Stimulated activated naive CD4-positive, alpha-beta T cell treated with Interleukin-2 at 50 U/mL for 16 hours (primary cell): ENCODE measurements at places on chromosomes 4 and X.

GRCh38 chr4:172543249-172543648 lies 625.4 kb upstream of the GALNT7 start:
- no peak for DNase-seq

DNA sequence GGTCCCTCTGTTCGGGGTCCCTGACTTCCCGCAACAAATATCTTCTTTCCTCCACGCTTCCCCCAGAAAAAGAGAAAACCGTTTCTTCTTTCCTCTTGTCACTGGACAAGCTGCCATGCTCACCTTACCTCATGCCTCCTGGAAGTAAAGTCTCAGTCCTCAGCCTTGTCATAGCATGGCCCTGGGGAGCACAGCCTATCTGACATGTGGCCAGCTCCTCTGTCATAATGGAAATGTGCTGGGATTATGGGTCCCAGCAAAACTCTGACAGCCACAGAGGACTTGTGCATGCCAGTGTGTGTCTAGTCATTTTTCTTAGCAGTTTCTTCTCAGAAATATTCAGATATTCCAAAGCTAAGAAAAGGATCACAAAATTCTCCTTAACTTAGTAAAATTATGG lies 122.4 kb downstream of the AASDH start:
- no peak for DNase-seq

- no peak for DNase-seq
Measured at GRCh38 chr4:113539408-113539807, 222.1 kb downstream of the CAMK2D start.

- DNase-seq, result no peak
Measured at GRCh38 chrX:1099146-1099770, 113.2 kb downstream of the CRLF2 start.

DNA sequence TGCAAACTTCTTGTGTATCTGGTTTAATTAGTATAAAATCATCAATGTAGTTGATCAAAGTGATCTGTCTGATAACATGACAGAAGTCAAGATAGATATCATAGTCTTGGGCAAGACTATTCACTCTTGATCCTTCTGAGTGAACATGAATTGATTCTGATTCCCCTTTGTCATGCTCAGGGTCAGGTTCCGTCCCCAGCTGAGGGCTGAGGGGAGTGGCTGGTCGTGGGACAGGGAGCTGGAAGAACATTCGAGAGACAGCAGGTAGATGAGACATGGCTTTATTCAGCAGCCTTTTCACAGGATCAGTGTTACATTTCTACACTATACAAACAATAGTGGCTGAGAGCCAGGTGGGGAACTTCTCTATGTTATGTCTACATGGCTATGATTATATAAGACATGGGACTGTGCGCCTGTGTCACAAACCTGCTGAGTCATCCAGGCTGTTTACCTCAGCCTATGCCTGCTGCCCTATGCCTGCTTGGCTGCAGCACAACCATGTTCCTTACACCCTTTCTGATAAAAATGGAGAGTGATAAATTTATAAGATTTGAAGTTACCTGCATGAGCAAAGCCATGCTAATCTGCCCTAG lies 586.9 kb upstream of the NR3C2 start:
- DNase-seq, result no peak

- DNase-seq, result no peak
Measured at GRCh38 chr4:158906073-158906472, 137.2 kb downstream of the FNIP2 start.

DNA sequence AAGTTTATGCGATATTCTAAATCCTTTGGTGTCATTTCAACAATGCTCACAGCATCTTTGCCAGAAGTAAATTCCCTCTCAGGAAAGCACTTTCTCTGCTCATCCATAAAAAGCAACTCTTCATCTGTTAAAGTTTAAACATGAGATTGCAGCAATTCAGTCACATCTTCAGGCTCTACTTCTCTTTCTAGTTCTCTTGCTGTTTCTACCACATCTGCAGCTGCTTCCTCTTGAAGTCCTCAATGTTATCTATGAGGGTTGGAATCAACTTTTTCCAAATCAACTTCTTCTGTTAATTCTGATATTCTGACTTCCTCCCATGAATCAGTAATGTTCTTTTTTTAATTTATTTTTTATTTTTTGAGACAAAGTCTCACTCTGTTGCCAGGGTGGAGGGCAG lies 100.9 kb downstream of the LCORL start:
- DNase-seq, result no peak

GRCh38 chrX:53242310-53242709 lies 17.3 kb upstream of the KDM5C start:
- no peak for DNase-seq

- no peak for DNase-seq
Measured at GRCh38 chr4:81622028-81622427, 150.3 kb upstream of the RASGEF1B start.

GRCh38 chrX:9706421-9706820 lies 59.2 kb downstream of the GPR143 start:
- no peak for DNase-seq

GRCh38 chr4:153189016-153189801 lies 15.0 kb upstream of the TRIM2 start:
- no peak for DNase-seq

DNA sequence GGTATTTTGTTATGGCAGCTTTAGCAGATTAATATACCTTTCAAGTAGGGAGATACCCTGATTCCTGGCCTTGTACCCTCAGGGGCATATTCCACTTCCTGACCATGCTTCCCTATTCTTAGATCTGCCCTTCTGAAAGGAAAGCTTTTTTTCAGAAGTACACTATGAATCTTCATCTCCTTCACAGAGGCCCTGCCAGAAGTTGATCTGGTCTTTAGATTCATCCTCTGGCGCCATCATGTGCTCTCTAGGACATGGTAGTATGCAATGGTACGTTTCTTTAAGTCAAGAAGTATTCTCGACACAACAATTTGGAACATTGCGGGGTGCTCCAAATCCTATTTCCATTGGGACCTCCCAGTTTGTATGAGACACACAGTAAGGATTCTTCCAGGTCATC lies 39.6 kb upstream of the DIPK2B start:
- DNase-seq, result no peak

DNA sequence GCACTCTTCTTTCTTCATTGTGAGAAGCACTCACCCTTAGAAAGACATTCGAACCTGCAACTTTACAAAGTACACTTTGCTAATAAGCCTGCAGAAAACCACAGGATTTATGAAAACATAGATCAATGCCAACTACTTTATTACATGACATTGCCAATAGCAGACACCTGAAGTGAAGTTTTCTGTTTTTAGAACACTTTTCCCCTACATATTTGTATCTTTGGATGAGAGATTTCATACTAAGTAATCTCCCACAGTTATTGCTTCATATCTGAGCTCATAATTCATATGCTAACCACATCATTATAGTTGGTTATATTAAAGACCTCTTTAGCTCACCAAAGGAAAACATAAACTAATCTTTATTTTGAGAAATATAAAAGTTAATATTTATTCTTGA lies 276.5 kb upstream of the CTSO start:
- DNase-seq, result no peak

GRCh38 chrX:9538544-9539045 lies 73.7 kb downstream of the TBL1X start:
- no peak for DNase-seq

DNA sequence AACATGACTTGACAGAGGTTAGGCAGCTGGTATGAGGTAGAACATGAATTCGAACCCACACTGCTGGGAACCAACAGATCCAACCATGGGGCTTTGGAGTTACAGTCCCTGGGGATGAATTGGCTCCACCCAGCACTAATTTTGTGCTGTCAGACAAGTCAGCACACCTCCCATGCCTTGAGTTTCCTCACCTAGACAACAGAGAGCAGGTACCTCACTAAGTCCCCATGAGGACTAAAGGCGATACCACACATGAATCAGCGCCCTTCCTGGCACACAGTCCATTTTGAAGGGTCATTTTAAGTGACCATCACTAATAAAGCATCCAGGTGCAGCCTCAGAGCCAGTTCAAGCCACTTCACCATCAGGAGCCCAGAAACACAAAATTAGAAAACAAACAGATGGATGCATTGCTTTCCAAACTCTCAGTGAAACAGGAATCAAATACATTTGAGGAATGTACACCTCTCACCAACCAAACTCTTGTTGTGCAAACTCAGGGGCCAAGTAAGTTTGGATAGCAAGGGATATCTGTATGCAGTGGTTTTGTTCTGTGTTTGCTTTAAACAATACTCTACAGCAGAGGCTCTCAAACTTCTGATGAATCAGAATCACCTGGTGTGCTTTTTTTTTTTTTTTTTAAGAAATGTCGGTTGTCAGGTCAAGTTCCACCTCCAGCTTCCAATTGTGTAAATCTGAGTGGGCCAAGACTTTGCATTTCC lies 10.1 kb downstream of the IDS start:
- DNase-seq, result no peak

GRCh38 chr4:96227515-96227914 lies 387.6 kb downstream of the PDHA2 start:
- no peak for DNase-seq

DNA sequence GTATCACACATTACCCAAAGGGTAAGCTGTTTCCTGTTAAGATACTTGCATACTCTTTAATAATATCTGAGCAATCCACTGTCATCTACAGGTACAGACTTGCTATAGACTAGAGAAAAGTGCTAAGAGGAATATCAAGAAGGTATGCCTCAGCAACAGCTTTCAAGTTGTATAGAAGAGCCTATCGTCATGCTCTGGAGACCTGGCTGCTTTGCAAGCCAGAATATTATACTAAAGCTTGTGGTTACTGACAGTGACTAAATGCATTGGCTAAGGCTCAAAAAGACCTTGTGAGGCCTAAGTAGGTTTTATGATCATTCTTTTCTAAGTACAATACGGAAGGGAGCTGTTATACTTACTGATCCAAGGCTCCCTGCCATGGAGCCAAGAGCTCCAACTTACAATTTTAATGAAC lies 11.3 kb downstream of the LAMP2 start:
- DNase-seq, result no peak

DNA sequence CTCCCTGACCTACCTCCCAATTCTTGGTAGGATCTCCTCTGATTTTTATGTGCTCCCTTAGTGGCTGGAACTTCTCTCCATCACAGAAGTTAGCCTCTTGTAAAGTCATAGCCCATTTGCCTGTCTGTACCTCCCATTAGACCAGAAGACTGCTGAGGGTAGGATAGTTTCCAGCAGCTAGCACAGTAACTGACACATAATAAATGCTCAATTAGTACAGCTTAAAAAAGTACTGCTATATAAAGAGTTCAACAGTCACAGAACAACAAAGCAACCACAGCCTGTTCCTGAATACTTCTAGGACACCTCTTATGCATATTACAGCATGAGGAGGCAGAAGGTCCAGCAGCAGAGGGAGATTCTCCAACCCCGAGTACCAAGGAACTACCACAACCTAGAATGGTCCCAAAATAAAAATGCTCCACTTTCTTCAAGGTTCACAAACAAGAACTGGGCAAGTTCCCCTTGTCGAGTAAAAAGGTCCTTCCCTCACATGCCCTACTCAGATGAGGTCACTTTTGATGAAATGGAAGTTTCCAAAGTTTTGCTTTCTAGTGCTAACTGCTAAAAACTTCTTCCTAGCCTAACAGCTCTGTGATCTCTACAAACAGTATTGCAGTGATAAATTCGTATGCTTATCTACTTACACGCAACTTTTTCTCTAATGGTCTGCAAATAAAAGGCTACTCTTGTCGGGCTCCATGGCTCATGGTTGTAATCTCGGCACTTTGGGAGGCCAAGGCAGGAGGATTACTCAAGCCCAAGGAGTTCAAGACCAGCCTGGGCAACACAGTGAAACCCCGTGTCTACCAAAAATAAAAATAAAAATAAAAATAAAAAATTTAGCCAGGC lies 12.8 kb downstream of the MECP2 start:
- no peak for DNase-seq

- no peak for DNase-seq
Measured at GRCh38 chrX:109190542-109190941, 291.3 kb downstream of the GUCY2F start.

DNA sequence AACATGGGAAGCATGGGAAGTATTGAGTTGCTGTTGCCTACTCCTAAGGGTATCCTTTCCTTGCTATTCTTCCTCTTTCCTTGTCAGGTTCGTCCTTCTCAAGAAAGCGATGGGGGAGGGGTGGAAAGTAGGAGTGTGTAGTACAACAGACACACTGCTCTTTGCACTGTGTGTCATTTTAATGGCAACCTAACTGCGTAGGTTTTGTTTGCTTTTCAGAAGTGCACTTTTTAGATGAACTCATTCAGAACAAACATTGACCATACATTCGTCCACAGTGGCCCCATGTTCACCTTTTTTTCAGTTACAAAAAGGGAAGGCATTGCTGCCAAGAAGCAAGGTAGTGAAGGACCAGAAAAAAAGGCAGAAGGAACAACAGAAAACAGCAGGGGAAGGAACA lies 10.2 kb upstream of the YIPF6 start:
- DNase-seq, result no peak

- DNase-seq, result no peak
Measured at GRCh38 chr4:185205697-185206342, 2.0 kb upstream of the CFAP97 start.

GRCh38 chrX:96563646-96564045 lies 121.0 kb upstream of the DIAPH2 start:
- DNase-seq, result no peak

- no peak for DNase-seq
Measured at GRCh38 chr4:168723020-168723419, 226.2 kb downstream of the PALLD start.

GRCh38 chr4:173288296-173288695 lies 45.9 kb downstream of the HMGB2 start:
- DNase-seq, result peak; percentile 62

DNA sequence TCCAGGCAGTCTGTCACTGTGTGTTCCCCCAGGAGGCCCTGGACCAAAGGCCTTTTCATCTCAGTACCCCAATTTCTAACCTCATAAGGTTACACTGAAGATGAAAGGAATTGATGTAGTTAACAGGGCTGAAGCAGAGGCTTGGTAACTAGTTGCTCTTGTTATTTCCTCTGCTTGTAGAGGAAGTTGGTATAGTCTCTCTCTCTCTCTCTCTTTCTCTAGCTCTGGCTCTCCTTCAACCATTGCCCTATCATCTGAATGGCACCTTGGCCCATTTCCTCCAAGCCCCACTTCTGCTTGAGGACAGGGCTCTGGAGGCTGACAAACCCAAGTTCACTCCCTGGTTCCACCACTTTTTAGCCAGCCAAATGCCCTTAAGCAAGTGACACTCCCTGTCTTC lies 96.1 kb downstream of the MAMLD1 start:
- no peak for DNase-seq
